Left kidney (tissue), 8 donors: ENCODE measurements at places on chromosomes 1 and 21.

DNA sequence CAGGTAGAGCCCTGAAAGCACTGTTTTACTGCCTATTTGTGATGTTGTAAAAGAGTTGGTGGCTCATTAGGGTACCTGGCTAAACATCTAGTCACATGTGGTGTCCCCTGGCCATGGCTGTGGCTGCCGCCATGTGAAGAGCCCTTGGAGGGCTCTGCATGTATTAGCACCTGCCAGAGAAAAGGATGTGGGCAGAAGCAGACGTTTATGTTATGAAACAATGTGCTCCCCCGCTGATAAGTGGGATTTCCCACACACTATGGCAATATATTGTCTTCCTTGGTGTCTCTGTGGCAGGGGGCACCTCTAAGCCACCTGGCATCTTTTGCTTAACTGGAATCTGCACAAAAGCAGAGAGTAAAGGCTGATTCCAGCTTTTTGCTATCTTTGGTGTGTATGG is 9.6 kb downstream of the TENT5C start:
- DNase-seq = no peak

DNA sequence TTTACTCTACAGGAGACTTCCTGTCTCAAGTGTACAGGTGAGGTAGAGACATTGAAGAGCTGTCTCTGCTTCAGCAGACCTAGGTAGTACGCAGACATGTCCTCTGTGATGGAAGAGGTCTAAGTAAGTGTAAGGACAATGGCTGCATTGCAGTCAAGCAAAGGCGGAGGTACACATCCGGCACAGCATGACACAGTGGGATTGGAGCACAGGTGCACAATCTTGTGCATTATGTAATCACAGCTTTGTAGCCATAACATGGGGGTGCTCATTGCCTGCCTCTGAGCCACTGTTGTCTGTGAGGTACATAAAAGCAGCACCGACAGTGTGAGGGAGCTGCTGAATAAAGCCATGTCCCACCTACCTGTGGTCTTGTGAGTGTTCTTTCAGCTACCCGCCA is 66.4 kb upstream of the CCDC190 start:
- DNase-seq = no peak

DNA sequence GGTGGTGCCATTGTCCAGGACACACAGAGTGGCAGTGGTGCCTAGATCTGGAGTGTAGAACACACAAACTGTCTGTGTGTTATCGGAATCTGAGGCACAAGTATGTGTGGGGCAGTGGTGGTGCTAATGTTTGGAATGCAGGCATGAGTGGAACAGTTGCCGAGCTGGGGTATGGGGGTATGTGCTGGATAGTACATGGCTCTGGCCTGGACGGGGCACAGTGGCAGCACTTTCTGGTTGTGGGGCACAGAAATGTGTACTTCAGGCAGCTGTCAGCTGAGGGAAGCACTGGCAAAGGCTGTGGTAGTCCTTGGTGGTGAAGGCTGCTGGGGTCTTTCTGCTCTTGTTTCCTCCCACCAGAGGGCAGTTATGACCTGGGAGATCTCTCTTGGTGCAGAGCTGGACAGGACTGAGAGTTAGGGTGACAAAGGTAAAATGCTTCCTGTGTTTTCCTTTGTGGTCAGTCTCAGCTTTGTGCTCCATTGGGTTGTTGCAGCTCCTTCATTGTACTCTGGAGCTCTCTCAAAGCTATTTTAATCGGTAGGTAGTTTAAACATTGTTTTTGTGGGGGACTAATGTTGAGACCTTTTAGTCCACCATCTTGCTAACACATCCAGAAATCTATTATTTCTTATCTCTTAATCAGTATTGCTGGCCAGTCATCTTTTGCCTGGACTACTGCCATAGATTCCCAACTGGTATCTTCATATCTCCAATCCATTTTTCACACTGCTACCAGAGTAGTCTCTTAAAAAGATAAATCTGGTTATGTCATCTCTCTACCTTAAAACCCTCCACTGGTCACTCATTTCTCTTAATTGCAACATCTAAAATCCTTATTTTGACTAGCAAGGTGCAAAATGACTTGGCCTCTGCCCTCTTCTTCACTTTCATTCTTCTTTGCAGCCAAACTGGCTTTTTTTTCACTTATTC is 83.9 kb upstream of the NBPF4 start:
- no peak for DNase-seq

DNA sequence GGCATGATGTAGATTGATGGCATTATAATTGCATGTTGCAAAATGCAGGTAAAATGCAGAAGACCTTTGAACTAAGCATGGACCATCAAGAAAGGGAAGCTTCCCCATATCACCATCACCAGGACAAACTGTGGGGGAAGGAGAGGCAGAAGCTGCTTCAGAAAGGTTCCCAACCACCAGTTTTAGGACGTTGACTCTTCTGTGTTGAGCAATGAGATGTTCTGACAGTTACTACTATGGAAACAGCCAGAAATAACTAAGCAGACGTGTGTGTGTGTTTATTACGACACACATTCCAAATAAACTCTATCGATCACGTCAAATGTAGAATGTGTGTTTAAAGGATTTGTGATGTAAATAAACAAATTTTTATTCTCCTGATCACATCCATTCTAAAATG is 110.2 kb upstream of the PLD5 start:
- DNase-seq = no peak
